SK-N-DZ (cell line): ENCODE measurements at places on chromosomes 4 and X.

- no peak for DNase-seq
These were observed 10.1 kb downstream of the GDPD2 start for GRCh38 chrX:70432936-70433847.

- DNase-seq, result peak; percentile 59
These were observed 29.6 kb downstream of the ADH7 start for GRCh38 chr4:99405433-99406115.

GRCh38 chrX:113644426-113644825 is 803.8 kb upstream of the AMOT start:
- DNase-seq, result no peak

DNA sequence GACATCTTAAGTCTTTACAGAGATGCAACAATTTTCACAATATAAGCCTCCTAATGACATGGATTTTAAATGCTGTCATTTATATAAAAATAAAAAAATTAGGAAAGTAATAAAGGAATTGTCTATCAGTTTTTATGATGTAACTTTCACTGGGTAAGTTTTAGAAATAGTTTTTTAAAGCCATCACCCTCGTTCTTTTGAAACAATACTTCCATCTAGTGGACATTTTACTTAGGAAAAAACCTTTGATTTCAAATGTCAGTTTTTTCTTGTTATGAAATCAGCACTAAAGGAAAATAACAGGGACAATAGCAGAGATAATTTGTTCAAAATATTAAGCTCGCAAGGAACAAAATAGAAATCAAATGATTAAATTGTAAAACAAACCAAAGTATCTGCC is 24.3 kb upstream of the NDNF start:
- peak; percentile 20 for DNase-seq

GRCh38 chr4:79181190-79181589 is 144.7 kb downstream of the NAA11 start:
- DNase-seq, result no peak

GRCh38 chr4:11455201-11455835 is 26.6 kb upstream of the HS3ST1 start:
- no peak for DNase-seq

GRCh38 chrX:112867570-112867969 is 26.9 kb upstream of the AMOT start:
- peak; percentile 9 for DNase-seq

DNA sequence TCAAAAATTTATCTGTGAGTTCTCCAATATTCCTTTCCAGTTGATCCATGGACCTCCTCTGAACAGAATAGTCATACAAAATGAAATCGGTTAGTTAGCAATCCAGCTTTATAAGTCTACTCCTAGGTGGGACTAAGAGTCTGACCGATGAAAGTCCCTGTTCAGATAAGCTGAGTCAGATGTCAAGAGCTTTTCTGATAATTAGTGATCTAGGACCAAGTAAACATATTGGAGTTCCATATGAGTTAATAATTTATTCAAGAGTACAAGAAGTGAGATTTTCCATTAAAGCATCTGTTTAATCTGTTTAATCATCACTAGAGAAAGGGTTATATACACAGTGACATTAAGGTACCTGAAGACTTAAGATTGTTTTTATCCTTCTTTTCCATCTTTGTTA is 74.7 kb downstream of the UGT8 start:
- DNase-seq, result no peak

DNA sequence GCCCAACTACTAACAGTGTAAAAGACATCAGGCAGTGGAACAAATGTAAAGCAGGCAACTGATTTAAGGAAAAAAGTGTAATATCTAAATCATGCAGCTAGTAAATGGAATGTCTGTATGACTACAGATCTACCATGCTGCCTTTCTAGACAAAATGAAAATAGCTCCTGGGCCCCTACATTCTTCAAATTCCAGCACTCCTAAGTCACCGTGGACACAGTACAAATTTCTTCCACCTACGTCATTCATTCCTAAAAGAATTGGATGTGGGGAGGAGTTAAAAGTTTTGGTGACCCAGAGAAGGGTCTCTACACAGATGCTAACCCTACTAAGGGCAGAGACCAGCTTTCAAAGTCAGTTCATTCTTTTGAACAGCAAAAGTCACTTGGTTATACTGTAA is 137.2 kb upstream of the ARHGEF9 start:
- no peak for DNase-seq

- no peak for DNase-seq
These were observed 98.1 kb upstream of the VCX3B start for GRCh38 chrX:8366481-8366880.

DNA sequence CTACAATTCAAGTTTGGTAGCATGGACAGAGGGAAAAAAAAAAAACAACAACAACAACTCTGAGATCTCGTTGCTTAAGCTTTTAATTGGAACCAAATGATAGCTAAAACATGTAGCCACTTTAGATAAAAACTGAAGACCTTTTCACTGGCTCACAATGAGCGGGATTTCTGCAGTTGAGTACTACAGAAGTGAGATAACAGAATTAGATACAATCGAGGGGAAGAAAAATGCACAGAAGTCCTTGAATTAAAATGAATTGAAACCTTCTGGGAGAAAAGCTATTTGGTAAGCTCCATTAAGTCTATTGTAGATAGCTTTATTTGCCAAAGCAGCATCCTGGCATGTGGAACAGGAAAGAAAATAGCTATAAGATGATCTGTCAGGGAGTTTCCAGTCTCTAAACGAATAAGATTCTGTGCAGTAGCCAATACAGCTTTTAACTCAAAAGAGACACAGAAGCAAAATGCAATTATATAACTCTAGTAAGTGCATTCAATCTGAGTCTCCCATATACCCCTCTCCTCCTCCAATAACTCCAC is 248.5 kb downstream of the ENOX2 start:
- DNase-seq, result peak; percentile 33

- no peak for DNase-seq
These were observed 195.9 kb downstream of the CHM start for GRCh38 chrX:85851418-85851817.

DNA sequence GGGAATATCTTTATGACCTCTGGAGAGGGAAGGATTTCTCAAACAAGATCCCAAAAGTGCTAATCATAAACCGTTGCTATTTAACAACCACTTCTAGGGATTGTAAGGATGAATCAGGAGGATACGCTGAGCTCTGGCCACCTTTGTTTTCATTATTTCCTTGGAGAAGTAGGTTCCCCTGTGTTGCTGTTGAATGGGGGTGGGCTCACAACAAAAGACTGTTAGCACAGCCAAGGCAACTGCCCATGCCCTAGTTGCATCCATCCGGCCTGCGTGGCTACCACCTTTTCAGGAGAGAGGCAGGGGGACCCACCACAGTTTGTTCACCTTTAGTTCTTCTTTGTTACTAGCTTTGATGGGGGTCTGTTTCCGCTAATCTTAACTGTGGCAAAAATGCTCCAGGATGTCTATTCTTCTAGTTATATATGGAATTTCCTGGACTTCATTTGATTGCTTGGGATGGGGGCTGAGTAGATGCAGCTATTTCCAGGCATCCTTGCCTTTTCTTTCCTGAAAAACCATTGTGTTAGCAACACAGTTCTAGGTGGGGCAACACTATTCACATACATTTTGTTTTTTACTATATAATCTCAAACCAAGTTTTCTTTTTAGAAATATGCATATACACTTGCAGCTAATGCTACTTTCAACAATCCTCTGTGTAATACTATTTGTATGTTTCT is 95.4 kb downstream of the KDR start:
- no peak for DNase-seq

DNA sequence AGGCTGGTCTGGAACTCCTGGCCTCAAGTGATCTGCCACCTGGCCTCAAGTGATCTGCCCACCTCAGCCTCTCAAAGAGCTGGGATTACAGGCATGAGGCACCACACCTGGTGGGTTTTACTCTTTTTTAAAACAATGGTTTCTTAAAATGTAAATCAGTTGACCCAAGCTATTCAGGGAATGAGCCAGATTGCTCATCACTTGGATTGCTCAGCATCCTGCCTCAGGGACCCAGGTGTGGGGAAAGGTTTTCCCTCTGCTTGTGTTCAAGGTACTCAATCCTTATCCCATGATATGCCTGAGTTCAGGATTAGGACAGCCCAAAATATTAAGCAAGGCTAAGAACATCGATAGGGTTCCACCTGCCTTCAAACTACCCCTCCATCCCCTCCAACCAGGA is 67.4 kb downstream of the CHRNA9 start:
- DNase-seq, result no peak

DNA sequence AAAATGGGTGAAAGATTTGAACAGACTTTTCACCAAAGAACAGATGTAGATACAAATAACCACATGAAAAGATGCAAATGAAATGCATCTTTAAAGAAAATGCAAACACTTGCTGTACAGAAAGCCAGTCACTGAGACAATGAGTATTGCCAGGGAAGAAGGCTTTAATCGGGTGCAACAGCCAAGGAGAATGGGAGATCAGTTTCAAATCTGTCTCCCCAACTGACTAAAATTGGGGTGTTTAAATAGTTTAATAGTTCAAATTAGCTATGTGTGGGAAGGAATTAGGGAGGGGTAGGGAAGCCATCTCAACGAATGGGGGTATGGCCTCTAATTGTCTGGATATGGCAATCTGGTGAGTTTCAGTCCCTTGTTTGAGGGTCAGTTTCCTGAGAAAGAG is 295.4 kb downstream of the PTTG2 start:
- DNase-seq, result no peak

DNA sequence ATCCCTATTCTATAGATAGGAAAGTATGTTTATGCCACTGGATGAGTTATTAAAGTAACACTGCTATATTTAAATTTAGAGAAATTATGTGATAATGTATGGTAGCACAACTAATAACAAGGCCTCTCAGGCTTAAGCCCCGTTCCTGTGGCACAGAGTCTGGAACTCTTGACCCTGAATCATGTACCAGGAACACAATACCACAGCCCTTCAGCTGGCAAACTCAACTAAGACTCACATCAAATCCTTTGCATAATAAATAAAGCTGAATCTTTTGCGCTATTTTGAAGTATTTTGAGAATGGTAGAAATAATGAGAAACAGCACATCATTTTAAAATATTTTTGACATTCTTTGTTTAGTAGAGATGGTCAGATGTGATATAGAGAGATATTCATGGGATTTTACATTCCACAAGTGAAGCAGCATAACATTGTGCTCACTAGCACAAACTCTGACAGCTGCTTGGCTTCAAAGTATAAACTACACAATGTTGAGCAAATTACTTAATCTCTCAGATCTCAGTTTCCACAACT is 478.4 kb upstream of the FAM241A start:
- DNase-seq, result no peak

DNA sequence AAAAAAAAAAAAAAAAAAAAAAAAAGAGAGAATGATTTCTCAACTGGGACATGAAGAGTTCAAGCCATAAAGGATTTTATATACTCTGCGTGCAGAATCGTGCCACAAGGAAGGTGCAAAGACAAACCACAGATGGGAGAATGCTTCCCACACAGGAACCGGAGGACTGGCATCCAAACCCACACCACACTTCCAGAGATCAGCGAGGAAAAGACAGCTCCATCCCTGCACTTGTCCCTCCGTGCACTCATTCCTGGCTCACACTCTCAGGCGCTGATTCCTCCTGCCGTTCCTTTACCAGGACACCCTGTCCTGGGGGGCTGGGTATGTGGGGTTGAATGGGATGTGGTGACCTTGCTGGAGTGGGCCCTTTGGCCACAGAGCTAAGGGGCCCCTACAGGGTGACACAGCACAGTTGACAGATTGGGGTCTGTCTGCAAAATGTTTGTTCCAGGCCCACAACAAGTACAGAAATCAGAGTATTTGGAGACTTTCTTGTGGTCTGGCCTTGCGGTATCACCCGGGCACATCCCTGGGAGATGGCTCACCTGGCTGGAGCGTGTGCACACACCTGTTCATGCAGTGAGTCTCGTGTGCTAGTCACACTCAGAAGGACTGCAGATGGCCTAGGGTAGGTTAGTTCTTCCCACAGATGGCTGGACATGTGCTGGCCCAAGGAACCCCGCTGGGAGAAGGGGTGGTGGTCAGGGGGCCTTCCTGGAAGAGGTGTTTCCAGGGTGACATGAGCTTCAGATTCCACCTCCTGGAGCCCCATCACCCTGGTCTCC is 55.4 kb upstream of the GPR78 start:
- no peak for DNase-seq

DNA sequence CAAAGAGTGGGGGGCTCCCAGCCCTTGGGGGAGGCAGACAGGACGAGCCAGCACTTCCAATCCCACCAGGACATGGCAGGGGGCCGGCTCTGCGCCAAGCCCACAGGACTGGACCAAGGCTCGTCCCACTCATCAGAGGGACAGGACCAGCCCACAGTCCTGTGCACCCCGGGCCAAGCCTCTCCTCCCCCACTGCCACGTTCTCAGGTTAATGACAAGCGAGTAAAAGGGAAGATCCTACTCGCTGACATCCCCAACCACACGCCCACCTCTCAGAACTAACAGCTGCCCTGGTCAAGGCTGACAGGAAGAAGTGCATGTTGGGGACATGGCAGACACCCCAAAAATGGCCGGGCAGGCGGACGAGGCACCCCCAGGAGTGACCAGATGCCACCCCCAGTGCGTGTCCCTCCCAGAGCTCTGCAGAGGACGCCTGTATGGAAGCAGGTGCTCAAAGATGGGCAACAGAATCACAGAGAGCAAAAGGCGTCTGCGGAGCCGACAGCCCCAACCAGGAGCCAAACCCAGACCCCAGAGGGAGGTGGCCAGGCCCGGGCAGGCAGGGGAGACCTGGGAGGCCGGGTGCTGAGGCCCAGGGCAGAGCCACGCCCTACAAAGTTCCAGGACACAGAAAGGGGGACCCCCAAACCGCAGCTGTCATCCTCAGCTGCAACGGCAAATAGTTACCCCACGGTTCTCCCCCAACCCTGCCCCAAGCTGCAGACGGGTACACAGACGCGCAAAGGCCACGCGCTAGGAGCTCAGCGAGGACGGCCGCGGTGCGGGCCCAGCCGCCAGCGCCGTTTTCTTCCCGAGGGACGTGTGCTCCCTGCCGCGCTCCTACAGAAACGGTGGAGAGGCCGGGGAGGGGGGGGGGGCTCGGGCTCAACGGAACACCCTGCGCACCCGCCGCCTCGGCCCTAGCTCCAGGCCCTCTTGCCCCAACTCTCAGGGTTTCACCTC is 1.7 kb downstream of the CTBP1 start:
- DNase-seq, result no peak

- DNase-seq, result no peak
These were observed 67.7 kb upstream of the H2AZ1 start for GRCh38 chr4:100017637-100018310.

DNA sequence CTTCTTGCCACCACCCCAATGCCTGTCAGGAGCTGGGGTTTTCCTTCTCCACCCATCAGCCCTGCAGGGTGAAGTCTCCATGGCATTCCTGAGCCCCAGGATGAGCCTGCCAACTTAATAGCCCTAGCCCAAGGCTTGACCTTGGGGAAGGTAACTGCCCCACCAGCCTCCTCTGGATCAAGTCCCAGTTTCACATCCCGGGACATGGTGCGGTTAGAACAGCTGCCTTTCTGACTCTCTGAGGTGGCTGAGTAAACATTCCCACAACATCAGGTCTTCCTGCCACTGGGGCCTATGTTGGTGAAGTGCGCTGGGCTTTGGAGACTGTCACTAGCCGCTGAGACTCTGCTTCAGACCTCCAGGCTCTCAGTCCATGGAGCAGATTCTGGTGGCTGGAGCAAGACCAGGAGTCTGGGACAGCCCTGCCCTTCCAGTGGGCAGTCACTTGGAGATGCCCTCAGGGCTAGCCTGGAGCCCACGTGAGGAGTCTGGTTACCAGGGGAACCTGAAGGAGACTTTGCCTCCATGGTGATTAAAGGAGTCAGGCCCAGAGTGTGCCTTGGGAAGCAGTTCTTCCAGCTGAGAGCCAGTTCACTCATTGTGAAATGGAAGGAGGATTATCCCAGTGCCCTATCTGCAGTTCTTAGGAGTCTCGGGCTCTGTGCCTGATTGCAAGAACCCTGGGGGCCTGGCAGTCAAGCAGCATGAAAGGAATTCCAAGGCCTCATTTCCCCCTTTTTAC is 56.8 kb downstream of the SMIM20 start:
- DNase-seq, result no peak

GRCh38 chr4:78770091-78770642 is 6.0 kb upstream of the BMP2K start:
- DNase-seq, result no peak
